ENCODE measurements at places on chromosomes 2 and 18. TPM values are rescaled to one million over a fixed set of nuclear protein-coding genes. Genes with fewer than 3 reads are reported as not detected.

The ZNF519 gene
- 7.7 TPM for total RNA-seq

The CCDC74B gene
- 2.9 TPM for total RNA-seq

The IWS1 gene
- 47.6 TPM for total RNA-seq

The FOXI3 gene
- 0.05 TPM for total RNA-seq

The EMILIN1 gene
- total RNA-seq = 9.2 TPM

The SIX2 gene
- 0.90 TPM for total RNA-seq

The RPRM gene
- 0.38 TPM for total RNA-seq

The ERICH2 gene
- total RNA-seq = not detected

The TLX2 gene
- total RNA-seq = 0.19 TPM

Measured in thymus (tissue), 14 donors.